GM04503 (cell line): ENCODE measurements at places on chromosomes 7 and 10.

GRCh38 chr10:131559450-131559911 is 248.0 kb upstream of the TCERG1L start:
- DNase-seq = no peak

- no peak for DNase-seq
Measured at GRCh38 chr7:3461923-3462322, 160.9 kb downstream of the SDK1 start.

DNA sequence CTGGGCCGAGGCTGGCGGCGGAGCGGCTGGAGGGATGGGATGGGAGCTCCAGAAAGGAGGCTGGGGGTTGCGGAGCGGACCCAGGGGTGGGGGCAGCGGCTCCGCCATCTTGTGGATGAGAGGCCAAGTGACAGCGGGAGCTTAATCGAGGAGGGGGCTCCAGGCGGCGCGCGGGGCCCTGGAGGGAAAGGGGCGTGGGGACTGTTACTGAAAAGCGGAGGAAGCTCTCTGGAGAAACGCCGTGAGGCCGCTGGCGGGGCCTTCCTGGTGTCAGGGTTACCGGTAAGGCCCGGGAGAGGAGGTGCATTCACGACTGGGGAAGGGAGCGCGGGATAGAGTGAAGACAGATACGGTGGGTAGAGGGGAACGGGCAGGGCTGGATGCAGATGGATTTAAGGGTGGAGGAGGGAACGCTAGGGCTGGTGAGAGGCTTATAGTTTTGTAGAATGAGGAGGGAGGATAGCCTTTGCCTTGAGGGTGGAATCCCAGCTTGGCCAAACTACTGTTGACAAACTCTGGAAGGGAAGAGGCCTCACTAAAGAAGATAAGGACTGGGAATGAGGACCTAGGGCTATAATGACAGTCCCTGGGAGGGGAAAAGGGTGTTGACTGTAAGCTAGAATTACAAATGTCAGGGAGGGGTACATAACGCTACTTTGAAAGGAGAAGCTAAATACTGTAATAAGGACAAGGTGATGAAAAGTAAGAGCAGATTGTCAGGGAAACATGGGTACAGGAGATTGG is 535 bp downstream of the BTRC start:
- DNase-seq = peak; percentile 9

DNA sequence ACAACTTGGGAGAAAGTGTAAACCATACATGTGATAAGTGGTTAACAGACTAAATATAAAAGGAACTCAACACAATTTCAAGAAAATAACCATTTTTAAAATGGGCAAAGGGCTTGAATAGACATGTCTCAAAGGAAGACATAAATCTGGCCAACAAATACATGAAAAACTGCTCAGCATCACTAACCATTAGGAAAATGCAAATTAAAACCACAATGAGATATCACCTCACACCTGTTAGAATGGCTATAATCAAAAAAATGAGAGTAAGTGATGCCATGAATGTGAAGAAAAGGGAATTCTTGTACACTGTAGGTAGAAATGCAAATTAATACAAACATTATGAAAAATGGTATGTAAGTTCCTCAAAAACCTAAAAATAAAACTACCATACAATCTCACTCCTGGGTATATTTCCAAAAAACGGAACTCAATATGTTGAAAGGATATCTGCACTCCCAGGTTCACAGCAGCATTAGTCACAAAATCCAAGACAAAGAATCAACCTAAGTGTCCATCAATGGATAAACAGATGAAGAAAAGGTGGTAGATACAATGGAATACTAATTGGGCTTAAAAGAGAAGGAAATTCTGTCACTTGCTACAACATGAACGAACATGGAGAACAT is 5.6 kb downstream of the SNX13 start:
- no peak for DNase-seq

DNA sequence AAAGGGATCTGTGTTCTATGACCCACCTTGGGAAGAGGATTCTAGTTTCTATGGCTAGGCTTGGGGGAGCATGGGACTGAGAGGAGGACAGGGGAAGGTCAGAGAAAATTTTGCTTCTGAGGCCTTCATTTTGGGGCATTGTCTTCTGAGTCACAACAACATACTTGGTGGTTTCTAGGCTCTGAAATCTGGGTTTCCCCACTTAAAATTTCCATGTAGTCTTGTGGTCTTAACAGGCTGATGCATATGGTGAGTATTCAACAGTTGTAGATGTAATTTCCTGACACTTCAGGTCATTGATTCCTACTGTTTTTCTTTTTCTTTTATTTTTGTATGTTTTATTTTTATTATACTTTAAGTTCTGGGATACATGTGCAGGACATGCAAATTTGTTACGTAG is 88.5 kb downstream of the ANKRD7 start:
- DNase-seq = no peak

DNA sequence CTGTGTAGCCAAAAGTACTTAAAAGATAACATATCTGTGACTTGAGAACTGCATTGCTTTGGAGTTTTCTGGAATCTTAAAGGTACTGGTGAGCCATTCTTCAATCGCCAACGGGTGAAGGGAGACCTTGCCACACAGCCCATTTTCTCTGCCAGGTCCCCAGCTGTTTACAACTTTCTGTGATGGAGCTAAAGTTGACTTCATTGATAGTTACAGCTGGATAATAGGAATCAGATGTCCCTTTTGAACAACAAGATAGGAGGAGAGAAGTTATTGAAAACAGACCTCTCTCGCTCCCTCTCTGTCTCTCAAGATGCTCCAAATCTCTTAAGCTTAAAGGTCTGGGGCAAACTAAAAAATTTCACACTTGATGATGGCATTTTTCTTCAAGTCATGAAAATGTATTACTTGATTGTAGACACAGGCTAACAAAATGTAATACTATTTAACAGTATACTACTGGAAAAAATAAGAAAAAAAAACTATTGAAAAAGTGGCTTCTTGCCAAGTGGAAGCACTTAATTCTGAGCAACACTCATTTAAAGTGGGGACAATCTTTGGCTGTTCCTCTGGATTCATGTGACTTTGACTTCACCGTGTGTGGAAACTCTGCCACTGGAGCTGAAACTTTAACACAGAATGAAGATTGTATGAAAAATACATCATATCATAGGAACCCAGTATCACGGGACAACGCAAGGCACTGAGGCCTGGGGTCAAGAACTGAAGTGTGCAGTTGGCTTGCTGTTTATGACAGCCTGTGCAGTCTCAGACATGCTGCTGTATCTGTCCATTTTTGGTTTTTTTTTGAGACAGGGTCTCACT is 78.4 kb upstream of the AFAP1L2 start:
- DNase-seq = no peak
